ENCODE measurements at places on chromosomes 7 and 10. TPM values are rescaled to one million over a fixed set of nuclear protein-coding genes. Genes with fewer than 3 reads are reported as not detected.
A peak's percentile ranks its signal among the peaks of the same experiment; 100 is the strongest.

The EPO gene
- polyA plus RNA-seq, result not detected

The FAM204A gene
- polyA plus RNA-seq, result 49.1 TPM

The FRMD4A gene
- polyA plus RNA-seq, result 10.0 TPM

The ARHGAP22 gene
- polyA plus RNA-seq, result not detected

The TLX1 gene
- polyA plus RNA-seq, result 0.27 TPM

The ASB10 gene
- not detected for polyA plus RNA-seq

The CLCN1 gene
- polyA plus RNA-seq, result 0.19 TPM

The PTCD1 gene
- 2.7 TPM for polyA plus RNA-seq

The NKX1-2 gene
- not detected for polyA plus RNA-seq

The ADGRA1 gene
- polyA plus RNA-seq, result 0.22 TPM

The DENND2A gene
- 3.0 TPM for polyA plus RNA-seq

DNA sequence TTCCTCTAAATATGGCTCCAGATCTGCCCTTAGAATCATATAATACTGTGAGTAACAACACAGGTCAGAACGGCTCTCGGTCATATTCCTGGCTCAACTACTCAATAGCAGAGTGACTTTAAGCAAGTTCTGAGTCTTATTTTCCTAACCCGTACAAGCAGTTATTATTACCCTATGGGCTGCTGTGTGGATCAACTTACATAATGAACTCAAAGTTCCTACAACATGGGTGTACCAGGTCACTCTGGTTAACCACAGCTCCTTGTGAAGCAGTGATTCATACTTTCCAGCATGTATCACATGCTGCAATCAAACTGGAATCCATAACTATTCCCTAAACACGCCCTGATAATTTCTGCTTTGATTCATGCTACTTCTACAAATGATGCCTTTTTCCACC is 107.3 kb downstream of the LRRN3 start:
- no peaks in the 10 kb centered on the region for H3K27me3 ChIP-seq
- no peak overlapping the region for H3K27ac ChIP-seq
- H3K4me3 ChIP-seq, result no peak overlapping the region
- peak; percentile 2 for DNase-seq
- H3K4me1 ChIP-seq, result no peaks in the 10 kb centered on the region

DNA sequence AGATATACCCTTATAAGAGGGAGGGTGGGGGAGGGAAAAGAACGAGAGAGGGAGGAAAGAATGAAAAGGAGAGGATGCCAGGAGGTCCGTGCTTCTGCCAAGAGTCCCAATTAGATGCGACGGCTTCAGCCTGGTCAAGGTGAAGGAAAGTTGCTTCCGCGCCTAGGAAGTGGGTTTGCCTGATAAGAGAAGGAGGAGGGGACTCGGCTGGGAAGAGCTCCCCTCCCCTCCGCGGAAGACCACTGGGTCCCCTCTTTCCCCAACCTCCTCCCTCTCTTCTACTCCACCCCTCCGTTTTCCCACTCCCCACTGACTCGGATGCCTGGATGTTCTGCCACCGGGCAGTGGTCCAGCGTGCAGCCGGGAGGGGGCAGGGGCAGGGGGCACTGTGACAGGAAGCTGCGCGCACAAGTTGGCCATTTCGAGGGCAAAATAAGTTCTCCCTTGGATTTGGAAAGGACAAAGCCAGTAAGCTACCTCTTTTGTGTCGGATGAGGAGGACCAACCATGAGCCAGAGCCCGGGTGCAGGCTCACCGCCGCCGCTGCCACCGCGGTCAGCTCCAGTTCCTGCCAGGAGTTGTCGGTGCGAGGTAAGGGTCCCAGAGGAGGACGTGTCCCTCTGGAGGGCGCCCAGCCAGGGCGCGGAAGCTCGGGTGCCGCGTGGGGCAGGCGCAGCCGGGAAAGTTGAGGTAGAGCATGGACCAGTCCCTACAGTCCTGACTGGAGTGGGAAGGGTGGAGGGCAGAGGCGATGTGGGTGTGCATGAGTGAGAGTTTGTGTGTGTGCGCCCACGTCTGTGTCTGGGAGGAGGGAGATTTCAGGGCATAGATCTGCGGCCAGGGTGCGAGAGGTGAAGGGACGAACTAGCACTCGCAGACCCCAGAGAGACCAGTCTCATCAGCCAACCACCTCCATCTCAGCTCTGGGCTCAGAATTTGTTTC is 844 bp downstream of the GRM3 start:
- H3K4me3 ChIP-seq, result no peak overlapping the region
- no peaks in the 10 kb centered on the region for H3K36me3 ChIP-seq
- no peak overlapping the region for H3K27ac ChIP-seq
- peaks cover 26% of the 10 kb centered on the region for H3K27me3 ChIP-seq

GRCh38 chr10:75358835-75359421 is 42.6 kb downstream of the ZNF503 start:
- no peaks in the 10 kb centered on the region for H3K36me3 ChIP-seq
- no peak overlapping the region for H3K4me3 ChIP-seq
- peaks cover 14% of the 10 kb centered on the region for H3K4me1 ChIP-seq
- peak; percentile 44 for DNase-seq
- H3K27me3 ChIP-seq, result no peaks in the 10 kb centered on the region

DNA sequence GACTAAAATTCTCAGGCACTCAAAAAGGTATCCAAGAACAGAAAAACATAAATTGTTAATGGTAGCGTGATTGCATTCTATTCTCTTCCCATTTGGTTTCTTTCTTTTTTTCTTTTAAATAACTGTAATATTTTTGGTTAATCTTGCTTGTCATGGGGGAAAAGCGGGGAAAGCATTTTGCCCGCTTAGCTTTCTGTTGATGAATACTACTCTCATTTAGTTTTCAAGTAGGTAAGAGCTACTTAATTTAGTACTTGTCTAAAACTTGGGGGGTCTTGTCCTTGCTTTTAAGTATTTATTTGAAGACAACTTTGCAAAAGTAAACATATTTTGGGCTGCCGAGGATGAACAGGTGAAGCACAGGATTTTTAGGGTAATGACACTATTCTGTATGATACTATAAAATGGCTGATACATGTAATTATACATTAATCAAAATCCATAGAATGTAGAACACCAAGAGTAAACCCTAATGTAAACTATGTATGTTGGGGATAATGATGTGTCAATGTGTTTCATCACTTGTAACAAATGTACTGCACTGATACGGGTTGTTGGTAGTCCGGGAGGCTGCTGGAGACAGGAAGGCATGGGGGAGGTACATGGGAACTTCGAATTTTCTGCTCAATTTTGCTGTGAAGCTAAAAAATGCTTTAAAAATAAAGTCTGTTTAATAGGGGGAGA is 1.7 kb downstream of the TES start:
- peak overlapping the region; percentile 32 for H3K27ac ChIP-seq
- no peaks in the 10 kb centered on the region for H3K36me3 ChIP-seq
- peak; percentile 50 for DNase-seq

GRCh38 chr7:139669106-139670061 is 108.4 kb downstream of the HIPK2 start:
- no peak overlapping the region for H3K27ac ChIP-seq
- H3K4me3 ChIP-seq, result no peak overlapping the region
- H3K27me3 ChIP-seq, result no peaks in the 10 kb centered on the region
- no peaks in the 10 kb centered on the region for H3K4me1 ChIP-seq

- no peak for DNase-seq
- H3K27ac ChIP-seq, result no peak overlapping the region
- H3K4me3 ChIP-seq, result no peak overlapping the region
- H3K4me1 ChIP-seq, result no peaks in the 10 kb centered on the region
- no peaks in the 10 kb centered on the region for H3K27me3 ChIP-seq
- no peaks in the 10 kb centered on the region for H3K36me3 ChIP-seq
Measured at GRCh38 chr10:70135684-70136083, 3.1 kb upstream of the AIFM2 start.

DNA sequence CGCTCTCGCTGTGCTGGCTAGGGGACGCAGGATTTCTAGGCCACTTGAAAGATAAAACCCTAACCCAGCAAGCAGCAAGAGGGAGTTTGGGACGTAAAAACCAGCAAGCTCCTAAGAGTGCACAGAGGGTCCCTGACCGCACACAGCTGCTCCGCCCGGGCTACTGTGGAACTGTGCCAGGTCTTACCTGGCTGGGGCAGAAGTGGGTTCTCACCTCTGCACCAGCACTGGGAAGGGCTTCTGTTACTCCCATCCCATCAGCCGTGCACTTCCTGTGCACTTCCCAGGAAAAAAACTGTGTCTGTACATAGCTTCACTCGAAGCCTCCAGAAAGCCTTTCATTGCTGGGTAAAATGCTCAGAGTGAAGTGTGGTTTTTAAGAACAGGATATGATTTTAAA is 45.9 kb upstream of the PTF1A start:
- H3K36me3 ChIP-seq, result no peaks in the 10 kb centered on the region
- no peak overlapping the region for H3K4me3 ChIP-seq
- DNase-seq, result no peak
- no peak overlapping the region for H3K27ac ChIP-seq

DNA sequence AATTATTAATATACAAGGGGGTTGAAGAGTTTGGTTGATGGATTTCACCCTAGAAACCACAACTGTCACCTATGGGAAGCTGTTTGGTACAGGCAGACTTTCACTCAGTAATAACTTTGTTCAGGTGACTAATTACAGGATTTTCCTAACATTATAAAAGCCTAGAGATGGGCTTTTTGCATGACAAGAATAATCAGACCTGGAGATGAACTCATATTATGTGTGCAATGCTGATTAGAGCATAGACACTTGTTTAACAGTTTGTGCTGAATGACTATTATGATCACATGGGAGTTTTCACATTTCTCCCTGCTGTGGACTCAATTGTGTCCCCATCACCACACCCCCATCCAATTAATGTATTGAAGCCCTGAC is 90.2 kb upstream of the STEAP4 start:
- DNase-seq, result no peak
- H3K4me1 ChIP-seq, result no peaks in the 10 kb centered on the region
- no peak overlapping the region for H3K27ac ChIP-seq
- H3K4me3 ChIP-seq, result no peak overlapping the region
- H3K27me3 ChIP-seq, result no peaks in the 10 kb centered on the region
- no peaks in the 10 kb centered on the region for H3K36me3 ChIP-seq
